ENCODE measurements at places on chromosomes 1 and 21. TPM values are rescaled to one million over a fixed set of nuclear protein-coding genes. Genes with fewer than 3 reads are reported as not detected.

Gene NUP210L
- not detected for polyA plus RNA-seq

- H3K36me3 ChIP-seq = no peaks in the 10 kb centered on the region
- H3K4me3 ChIP-seq = no peak overlapping the region
- H3K4me1 ChIP-seq = no peaks in the 10 kb centered on the region
- no peak for DNase-seq
These were observed 10.3 kb downstream of the DUSP23 start for GRCh38 chr1:159791031-159791430.

DNA sequence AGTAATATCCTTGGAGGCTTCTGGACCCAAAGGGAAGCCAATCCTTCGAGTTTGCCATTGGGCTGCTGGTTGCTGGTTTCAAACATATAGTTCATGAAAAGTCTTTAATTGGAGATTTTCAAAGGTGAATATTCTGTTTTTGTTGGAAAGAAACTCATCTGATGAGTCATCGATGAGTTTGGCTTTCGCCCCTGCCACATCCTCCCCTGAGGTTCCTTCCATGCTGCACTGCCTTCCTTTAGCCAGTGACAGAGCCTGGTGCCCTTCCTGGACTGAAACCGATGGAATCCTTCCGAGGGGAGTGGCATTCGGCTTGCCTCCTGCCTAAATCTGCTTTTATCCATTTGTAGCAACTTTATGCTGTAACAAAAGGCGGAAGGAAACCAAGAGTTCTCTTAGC is 550.0 kb downstream of the KIF26B start:
- H3K36me3 ChIP-seq = peaks cover 68% of the 10 kb centered on the region
- no peak for DNase-seq

Gene MFSD2A
- polyA plus RNA-seq = 4.1 TPM

Gene FCRL5
- polyA plus RNA-seq = not detected

GRCh38 chr21:43929217-43929971 is 64.4 kb downstream of the AGPAT3 start:
- no peaks in the 10 kb centered on the region for H3K27me3 ChIP-seq
- H3K36me3 ChIP-seq = no peaks in the 10 kb centered on the region
- H3K4me1 ChIP-seq = no peaks in the 10 kb centered on the region
- no peak overlapping the region for H3K4me3 ChIP-seq
- DNase-seq = no peak
- no peak overlapping the region for H3K27ac ChIP-seq

- H3K36me3 ChIP-seq = no peaks in the 10 kb centered on the region
- no peak overlapping the region for H3K4me3 ChIP-seq
- H3K27me3 ChIP-seq = no peaks in the 10 kb centered on the region
- H3K27ac ChIP-seq = no peak overlapping the region
These were observed 11.5 kb upstream of the PSRC1 start for GRCh38 chr1:109294481-109294880.

GRCh38 chr1:216071262-216071661 is 352.0 kb downstream of the USH2A start:
- no peaks in the 10 kb centered on the region for H3K36me3 ChIP-seq
- no peak overlapping the region for H3K4me3 ChIP-seq
- H3K4me1 ChIP-seq = peaks cover 2% of the 10 kb centered on the region
- H3K27me3 ChIP-seq = no peaks in the 10 kb centered on the region
- H3K27ac ChIP-seq = no peak overlapping the region

DNA sequence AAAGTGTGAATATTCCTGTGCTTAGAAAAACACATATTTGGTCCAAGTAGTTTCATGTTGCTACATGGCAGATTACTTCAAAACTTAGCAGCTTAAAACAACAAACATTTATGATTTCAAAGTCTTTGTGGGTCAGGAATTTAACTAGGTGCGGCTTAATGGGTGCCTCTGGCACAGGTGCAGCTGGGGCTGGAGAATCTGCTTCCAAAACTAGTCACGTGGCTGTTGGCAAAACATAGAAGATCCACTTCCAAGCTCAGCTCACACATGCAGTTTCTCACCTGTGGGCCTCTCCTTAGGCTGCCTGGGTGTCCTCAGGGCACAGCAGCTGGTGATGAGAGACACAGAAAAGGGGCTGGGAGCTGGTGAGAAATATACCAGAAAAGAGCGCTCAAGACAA is 263.4 kb downstream of the TTLL7 start:
- no peaks in the 10 kb centered on the region for H3K36me3 ChIP-seq
- no peak for DNase-seq
- H3K27ac ChIP-seq = no peak overlapping the region
- H3K4me3 ChIP-seq = no peak overlapping the region

Gene SLC22A15
- 0.41 TPM for polyA plus RNA-seq

Gene C1orf174
- 21.4 TPM for polyA plus RNA-seq

- DNase-seq = no peak
- no peaks in the 10 kb centered on the region for H3K36me3 ChIP-seq
- H3K27me3 ChIP-seq = no peaks in the 10 kb centered on the region
- no peaks in the 10 kb centered on the region for H3K4me1 ChIP-seq
- H3K4me3 ChIP-seq = no peak overlapping the region
These were observed 4.7 kb upstream of the TSNAX start for GRCh38 chr1:231523816-231524215.

DNA sequence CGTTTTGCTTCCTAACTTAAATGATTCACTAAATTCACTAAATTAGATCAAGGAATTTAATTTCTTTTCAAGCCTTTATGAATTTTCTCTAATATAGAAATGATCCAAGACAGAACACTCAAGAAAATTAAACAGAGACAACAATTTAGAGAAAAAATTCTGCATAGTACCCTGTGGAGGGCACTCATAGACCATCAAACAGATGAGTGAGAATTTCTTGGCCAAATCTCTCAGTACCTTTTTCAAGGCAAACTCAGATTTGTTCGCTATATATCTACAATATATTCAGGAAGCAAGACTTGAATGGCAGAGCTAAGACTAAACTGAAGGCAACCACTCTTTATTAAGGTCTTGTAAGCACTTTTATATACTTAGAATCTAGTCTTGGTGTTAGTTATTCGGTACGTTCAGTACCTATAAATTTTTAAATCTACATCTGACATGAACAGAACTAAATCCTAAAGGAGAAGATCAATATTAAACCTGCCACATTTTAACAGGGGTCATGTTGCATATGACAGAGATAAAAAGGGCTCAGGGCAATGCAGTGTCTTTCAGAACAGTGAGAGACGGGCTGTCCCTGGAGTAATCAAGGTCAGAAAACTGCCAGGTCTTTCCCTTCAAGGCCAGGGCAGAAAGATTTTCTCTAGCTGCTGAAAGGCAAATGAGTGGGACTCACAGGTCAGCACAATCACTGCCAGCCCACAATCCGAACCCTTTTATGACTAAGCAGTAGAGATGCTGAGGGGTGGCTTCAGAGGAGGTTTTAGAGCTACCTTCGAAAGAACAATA is 118.8 kb upstream of the TMPRSS15 start:
- H3K4me3 ChIP-seq = no peak overlapping the region
- DNase-seq = no peak
- H3K36me3 ChIP-seq = no peaks in the 10 kb centered on the region
- no peaks in the 10 kb centered on the region for H3K4me1 ChIP-seq
- H3K27me3 ChIP-seq = no peaks in the 10 kb centered on the region

DNA sequence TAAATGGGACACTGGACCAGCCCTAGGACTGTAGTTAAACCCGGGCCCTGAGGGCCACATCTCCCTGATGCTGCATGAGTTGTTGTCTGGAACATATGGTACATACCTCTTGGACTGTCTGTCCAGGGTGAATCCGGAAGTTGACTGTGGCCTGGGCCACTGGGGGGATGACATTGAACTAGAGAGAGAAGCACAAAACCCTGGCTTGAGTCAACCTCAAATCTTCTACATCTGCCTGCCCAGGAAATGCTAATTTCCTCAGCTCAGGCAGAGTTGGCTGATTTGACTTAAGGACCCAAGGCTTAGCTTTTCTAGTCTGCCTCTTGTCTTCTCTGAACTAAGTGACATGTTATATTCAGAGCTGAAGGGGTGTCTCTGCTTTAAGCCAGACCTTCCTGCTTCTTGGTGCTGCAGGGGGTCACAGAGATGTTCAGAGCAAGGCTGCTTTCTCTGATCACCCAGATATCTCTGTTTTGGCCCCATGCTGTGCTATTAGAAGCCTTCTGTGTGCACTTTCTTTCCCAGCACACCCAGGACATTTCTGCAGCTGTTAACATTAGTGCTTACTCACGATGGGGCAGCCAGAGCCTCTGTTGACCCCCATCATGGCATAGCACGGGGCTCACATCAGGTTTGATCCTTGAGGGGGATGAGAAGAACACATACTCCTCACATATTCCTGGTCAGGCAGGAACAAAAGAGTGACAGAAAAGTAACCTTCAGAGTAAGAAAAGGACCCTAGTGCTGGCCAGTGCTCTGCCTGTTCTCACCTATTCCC is 9.6 kb downstream of the PM20D1 start:
- no peaks in the 10 kb centered on the region for H3K27me3 ChIP-seq
- no peak for DNase-seq
- no peak overlapping the region for H3K4me3 ChIP-seq
- no peaks in the 10 kb centered on the region for H3K36me3 ChIP-seq
- no peaks in the 10 kb centered on the region for H3K4me1 ChIP-seq
- H3K27ac ChIP-seq = no peak overlapping the region

Gene RIPK4
- 7.0 TPM for polyA plus RNA-seq

Gene MMP23B
- polyA plus RNA-seq = 1.2 TPM

DNA sequence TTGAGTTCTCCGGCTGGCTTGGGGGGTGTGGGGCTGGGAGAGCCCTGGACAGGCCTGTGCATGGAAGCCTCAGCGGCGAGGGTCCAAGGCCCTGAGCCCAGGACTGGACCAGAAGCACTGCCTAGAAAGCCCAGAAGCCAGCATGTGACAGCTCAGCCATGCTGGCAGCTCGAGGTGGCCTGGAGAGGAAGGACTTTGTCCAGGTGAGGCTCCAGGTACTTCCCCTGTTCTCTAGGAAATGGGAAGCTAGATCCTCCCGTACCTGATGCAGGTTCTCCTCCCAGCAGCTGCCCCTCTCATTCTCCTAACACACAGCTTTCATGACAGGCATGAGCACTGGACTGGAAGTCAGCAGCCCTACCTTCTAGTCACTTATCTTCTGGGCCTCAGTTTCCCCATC is 6.4 kb downstream of the PADI3 start:
- peaks cover 4% of the 10 kb centered on the region for H3K4me1 ChIP-seq
- H3K36me3 ChIP-seq = no peaks in the 10 kb centered on the region
- DNase-seq = no peak
- H3K27me3 ChIP-seq = no peaks in the 10 kb centered on the region
- H3K27ac ChIP-seq = no peak overlapping the region
- H3K4me3 ChIP-seq = no peak overlapping the region

- no peaks in the 10 kb centered on the region for H3K36me3 ChIP-seq
- no peak overlapping the region for H3K4me3 ChIP-seq
- H3K27me3 ChIP-seq = no peaks in the 10 kb centered on the region
- no peak for DNase-seq
These were observed 36.7 kb downstream of the PAPPA2 start for GRCh38 chr1:176499671-176500070.

Gene HHAT
- 10.8 TPM for polyA plus RNA-seq

Gene CATSPERE
- 0.54 TPM for polyA plus RNA-seq

DNA sequence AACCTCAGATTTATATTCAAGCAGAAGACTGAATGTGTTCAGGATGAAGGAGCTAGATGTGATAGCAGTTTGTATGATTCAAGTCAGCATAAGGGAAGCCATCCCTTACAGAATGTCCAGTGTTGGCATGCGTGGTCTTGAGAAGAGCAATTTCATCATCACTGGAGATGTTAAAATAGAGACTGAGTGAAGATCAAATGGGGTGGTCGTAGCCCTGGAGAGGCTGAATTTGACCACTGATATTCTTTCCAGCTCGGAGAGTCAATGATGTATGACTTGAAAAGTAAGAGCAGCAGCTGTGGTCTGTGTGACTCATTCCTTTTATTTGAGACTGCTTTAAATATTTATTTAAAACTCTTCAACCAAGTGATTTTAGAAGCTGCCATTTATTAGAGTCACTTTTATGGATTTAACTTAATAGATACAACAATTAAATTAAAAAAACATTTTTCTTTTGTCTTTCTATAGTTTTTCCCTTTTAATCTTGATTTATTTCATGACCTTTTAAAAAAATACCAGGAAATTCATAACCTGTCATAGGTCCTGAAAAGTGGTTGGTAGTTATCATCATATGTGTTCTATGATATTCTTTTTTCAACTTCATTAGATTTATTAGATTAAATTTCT is 15.5 kb downstream of the FMN2 start:
- no peak overlapping the region for H3K4me3 ChIP-seq
- no peaks in the 10 kb centered on the region for H3K27me3 ChIP-seq
- H3K36me3 ChIP-seq = peaks cover 8% of the 10 kb centered on the region
- H3K27ac ChIP-seq = peak overlapping the region; percentile 64
- no peak for DNase-seq

- no peaks in the 10 kb centered on the region for H3K36me3 ChIP-seq
- DNase-seq = no peak
These were observed 389.7 kb upstream of the RUNX1 start for GRCh38 chr21:35438643-35439404.

Gene RALGPS2
- polyA plus RNA-seq = 5.1 TPM

Gene GPR25
- polyA plus RNA-seq = not detected

Gene TAF12
- polyA plus RNA-seq = 44.2 TPM

Gene IFI44
- polyA plus RNA-seq = 6.5 TPM

Gene OR2L3
- 0.02 TPM for polyA plus RNA-seq

Gene SPRR2G
- polyA plus RNA-seq = not detected

Gene ATP13A2
- polyA plus RNA-seq = 15.9 TPM

DNA sequence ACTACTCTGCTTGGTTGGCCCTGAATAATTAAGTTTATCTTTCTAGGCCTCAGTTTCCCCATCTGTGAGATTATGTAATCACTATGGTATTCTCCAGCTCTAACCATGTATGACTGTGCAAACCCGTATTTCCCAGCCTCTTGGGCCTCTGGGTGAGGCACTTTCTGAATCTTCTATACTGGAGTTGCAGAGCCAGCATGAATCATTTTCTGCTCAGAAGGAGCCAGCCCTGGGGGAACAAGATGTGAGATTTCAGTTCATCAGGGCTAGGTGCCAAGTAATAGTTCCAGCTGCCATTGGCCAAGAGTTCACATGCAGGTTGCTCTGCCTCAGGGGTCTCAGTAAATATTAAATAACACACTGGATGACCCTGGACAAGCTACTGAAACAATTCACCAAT is 47.7 kb upstream of the USP24 start:
- no peak overlapping the region for H3K27ac ChIP-seq
- no peak overlapping the region for H3K4me3 ChIP-seq
- no peaks in the 10 kb centered on the region for H3K36me3 ChIP-seq
- no peaks in the 10 kb centered on the region for H3K27me3 ChIP-seq
- H3K4me1 ChIP-seq = no peaks in the 10 kb centered on the region

Gene TNFRSF9
- 2.9 TPM for polyA plus RNA-seq

GRCh38 chr1:16984717-16985116 is 4.3 kb upstream of the MFAP2 start:
- peak; percentile 76 for DNase-seq
- H3K27ac ChIP-seq = peak overlapping the region; percentile 79
- no peak overlapping the region for H3K4me3 ChIP-seq
- H3K27me3 ChIP-seq = no peaks in the 10 kb centered on the region
- peaks cover 14% of the 10 kb centered on the region for H3K4me1 ChIP-seq

- peaks cover 14% of the 10 kb centered on the region for H3K4me1 ChIP-seq
- H3K27ac ChIP-seq = no peak overlapping the region
- H3K4me3 ChIP-seq = no peak overlapping the region
- no peak for DNase-seq
These were observed 4.4 kb downstream of the KCNN3 start for GRCh38 chr1:154865442-154866256.

GRCh38 chr1:247322442-247322841 is 9.2 kb downstream of the ZNF496 start:
- peaks cover 87% of the 10 kb centered on the region for H3K36me3 ChIP-seq
- H3K4me3 ChIP-seq = no peak overlapping the region
- DNase-seq = no peak
- H3K27me3 ChIP-seq = no peaks in the 10 kb centered on the region
- no peaks in the 10 kb centered on the region for H3K4me1 ChIP-seq
